K562 (cell line): ENCODE measurements at places on chromosomes 2 and 18.

GRCh38 chr2:220226546-220226945, 599.1 kb downstream of the SLC4A3 start:
- no peak for DNase-seq

DNA sequence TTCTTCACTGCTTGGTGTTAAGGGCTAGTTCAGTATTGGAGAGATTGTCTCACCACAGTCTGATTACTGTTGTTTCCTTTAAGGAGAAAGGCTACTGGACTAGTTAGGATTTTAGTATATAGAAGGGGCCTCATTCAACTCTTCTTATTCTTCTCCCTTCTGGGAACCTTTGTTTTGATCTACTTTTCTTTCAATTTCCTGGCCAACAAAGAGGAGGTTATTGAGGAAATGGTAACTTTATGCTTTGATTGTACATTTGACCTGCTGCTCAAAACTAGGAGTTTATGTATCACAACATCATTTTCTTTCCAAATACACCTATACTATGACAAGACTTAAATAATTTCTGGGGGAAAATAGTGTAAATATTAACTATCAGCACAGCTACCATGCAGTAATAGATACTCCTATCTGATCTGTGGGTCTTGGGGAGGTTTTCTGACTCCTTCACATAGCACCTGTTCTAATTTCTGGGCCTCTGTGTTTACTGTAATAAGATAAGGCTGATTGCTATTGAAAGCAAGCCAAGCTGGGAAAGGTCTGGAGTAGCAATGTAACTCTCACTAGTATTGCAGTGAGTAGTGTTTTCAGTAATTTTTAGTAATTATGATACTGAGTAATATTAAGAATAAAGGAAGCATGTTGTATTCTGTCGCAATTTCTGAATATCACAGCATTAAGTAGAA, 395.3 kb downstream of the NUP35 start:
- DNase-seq = no peak

DNA sequence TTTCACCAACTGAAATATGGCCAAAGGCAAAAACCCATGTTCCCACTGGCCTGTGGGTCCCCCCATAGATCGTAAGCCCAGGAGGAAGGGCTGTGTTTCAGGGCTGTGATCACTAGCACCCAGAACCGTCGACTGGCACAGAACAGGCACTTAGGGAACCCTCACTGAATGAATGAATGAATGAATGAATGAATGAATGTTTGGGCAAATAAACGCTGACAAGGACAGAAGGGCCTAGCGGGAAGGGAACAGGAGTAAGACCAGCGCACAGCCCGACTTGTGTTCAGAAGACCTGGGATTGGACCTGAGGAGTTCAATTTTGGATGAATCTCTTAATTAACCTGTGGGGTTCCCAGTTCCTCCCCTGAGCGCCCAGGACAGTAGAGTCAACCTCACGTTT, 76.2 kb downstream of the TPO start:
- DNase-seq = no peak

GRCh38 chr2:181789827-181790448, 101.6 kb upstream of the ITPRID2 start:
- no peak for DNase-seq

DNA sequence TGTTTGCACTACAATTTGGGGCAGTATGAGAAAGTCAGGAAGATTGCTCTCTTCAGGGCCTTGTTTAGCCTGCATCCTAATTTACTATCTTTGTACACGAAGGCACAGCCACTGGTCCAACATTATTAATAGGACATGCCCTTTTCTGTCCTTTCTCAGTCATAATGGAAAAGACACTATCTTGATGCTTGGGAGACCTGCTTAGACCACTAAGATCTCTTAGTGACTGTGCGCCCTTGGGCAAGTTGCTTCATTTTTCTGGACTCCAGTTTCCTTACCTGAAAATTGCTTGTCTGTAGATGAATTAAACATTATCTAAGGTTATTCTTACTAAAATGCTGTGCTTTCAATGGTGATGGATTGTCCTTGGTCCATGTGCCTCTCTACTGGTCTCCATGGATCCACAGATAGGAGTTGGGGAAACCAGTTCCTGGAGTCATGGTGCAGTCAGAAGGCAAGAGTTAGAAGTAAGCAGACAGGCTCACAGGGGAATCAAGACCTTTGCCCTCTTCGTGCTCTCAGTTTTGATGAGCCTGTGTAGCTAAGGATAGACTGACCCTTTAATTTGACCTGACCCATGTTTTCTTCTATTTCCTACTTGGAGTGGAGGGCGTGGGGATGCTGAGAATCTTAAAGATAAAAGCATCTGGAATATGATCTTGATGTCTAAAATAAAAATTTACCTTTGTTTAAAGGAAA, 114.0 kb downstream of the RAPGEF4 start:
- DNase-seq = no peak

GRCh38 chr2:101396316-101396717, 9.0 kb upstream of the CREG2 start:
- DNase-seq = no peak
